ENCODE measurements at places on chromosomes 12 and 14.

DNA sequence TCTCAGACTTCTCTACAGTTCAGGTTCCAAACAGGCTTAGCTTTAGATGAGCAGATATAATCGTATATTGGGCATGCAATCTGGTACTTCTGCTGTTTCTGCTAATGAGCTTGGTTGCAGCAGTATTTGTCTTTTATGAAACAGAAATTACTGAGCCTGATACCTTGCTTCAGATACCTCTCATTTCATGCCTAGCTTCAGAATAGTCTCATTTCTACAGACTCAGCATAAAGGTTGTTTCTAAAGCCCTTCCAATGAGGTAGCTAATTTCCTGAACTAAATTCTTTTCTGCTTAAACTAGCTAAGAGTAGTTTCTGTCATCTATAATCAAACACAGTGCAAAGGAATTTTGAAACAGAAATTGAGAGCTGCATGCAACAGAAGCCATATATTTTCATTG, 275.0 kb upstream of the KITLG start:
- DNase-seq: no peak

DNA sequence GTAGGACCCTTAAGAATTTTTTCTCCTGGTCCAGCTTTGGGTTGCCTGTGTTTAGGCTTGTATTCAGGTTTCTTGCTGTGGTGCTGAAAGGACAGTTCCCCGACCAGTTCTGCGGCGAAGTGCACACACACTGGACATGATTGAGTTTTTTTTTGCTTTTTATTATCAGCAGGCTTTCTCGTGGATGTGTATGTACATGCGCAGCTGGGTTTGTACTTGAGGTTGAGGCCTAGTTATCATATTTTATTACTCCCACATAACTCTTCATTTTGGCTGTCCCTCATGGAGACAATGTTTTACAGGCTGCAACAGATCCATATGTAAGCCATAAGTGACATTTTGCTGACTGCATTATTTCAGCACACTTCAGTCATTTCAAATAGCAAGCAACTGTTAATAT, 2.5 kb downstream of the SCN8A start:
- no peak for DNase-seq

DNA sequence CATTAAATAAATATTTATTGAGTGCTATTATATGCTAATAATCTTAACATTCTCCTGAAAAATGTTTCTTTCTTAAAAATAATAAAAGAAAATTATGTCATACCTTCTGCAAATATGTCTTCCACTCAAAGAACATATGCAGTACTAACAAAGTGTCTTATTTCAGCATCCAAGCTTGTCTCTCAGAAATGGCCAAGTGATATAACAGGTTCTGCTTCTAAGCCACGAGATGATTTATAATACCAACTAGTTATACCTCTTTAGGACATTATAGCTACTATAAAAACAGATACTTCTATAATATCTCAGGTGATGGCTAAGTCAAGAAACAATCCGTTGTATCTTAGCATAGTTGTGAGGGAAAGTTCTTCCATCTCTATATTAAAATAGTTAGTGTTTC, 128.1 kb upstream of the ARID2 start:
- no peak for DNase-seq

- no peak for DNase-seq
Observed at GRCh38 chr12:62712681-62713573, 222.0 kb downstream of the PPM1H start.

DNA sequence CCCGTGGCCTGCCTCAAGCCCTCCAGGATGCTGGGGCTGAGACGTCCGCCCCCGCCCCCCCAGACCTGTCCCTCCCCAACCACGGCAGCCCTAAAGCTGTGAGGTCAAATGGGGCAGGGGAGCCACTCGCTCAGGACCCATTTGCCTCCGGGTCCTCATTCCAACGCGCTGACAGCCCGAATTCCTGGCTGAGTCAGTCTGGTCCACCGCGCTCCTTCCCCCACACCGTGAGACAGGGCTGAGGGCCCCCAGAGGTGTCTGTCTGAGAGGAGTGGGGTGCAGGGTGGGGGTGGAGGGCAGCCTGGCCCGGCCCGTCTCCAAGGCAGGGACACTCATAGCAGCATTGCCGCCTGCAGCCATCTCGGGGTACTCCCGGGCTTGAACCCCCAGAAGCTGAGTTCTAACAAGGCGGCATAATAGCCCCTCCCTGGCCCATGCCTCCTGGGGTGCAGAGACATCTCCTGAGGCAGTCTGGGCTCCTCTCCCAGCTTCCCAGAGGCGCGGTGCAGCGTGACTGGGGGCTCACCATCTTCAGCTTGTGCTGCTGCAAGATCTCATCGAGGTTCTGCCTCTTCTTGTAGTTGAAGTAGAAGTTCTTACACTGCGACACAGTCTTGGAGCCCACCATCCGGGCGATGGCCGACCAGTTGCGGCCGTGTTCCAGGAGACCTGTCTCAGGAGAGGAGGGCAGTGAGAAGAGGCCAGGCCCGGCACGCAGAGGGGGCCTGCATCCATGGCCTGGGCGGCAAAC, 90.5 kb downstream of the RFLNA start:
- DNase-seq: no peak

DNA sequence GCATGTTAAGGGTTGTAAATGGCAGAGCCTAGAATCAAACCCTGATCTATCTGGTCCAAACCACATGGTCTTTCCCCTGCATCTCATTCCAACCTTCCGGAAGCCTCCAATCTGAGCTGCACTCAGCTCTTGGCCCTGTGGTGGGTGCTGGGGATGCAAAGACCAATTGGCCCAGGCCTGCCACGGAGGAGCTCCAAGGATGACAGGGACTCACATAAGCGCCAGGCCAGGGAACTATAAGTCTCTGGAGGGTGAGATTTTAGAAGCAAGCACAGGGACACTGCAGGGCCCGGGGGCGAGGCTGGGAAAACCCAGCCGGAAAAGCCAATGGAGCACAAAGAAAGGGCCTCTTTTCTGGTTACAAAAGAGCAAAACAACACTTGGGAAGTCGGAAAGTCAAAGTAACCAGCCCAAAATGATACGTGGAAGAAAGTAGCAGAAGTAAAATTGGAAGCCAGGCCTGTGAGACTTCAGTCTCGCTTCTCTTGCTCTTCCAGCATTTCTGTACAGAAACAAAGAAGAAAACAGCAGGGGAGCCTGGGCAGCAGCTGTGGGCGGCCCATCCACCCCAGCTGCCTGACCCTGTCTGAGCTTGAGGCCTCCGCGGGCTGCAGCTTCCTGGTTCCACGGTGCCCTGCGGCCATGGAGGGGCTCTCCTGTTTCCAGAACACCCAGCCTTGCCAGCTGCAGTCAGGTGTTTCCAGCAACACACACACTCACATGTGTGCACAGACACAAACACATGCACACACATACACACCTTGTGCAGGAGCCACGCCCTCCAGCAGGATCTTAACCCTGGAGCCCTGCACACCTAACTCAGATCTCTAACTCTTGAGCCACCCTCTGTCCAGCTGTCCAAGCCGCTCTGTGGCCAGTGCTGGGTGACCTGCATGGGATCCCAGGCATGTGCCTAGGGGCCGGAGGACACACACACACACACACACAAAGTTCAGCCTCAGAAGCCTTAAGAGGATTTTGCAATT, 178.2 kb downstream of the BCL11B start:
- DNase-seq: no peak

GRCh38 chr12:9809866-9810265, 17.4 kb upstream of the KLRF1 start:
- no peak for DNase-seq

DNA sequence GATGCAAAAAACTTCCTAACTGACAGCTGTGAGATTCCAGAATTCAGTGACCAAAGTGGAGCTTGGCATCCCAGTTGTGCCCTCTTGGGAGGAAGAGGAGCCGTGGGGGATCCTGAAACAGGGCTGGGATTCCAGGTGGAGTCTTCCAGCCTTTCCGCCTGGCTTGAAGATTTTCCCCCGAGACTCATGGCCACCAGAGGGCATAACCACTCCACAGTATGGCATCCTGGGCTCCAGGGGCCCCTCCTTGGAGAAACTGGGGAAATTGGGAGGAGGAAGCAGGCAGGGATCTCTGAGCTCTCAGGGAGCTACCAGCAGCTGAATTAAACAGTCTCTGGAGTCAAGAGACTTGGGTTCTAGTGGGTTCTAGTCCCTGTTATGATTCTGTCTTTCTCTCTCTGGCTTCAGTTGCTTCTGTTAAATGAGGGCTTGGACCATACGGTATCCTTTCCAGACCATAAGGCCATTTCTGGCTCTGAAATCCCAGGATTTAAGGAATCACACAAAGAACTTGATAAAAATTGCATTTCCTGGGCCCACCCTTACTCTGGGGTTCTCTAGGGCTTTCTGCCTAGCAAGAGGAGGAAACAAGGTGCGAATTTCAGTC, 2.6 kb upstream of the TAMALIN start:
- DNase-seq: peak; percentile 7

DNA sequence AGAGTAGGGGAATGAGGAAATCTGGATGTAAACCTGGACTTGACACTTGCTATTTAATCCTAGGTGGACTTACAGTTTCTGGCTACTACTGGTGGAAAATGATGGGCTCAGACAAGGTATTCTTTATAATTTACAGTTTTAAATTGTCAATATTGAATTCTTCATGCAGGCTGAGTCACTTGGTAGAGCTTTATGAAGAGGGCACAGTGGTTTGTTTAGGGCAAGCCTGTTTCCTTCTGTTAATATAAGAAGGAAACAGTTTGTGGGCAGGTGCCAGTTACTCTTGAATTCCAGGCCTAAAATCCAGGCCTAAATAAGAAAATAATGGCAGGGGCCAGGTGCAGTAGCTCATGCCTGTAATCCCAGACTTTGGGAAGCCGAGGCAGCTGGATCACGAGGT, 355.8 kb upstream of the RGS6 start:
- DNase-seq: no peak

- DNase-seq: no peak
Observed at GRCh38 chr12:39990122-39991101, 115.5 kb downstream of the SLC2A13 start.

GRCh38 chr12:104850781-104851180, 107.3 kb downstream of the SLC41A2 start:
- no peak for DNase-seq

DNA sequence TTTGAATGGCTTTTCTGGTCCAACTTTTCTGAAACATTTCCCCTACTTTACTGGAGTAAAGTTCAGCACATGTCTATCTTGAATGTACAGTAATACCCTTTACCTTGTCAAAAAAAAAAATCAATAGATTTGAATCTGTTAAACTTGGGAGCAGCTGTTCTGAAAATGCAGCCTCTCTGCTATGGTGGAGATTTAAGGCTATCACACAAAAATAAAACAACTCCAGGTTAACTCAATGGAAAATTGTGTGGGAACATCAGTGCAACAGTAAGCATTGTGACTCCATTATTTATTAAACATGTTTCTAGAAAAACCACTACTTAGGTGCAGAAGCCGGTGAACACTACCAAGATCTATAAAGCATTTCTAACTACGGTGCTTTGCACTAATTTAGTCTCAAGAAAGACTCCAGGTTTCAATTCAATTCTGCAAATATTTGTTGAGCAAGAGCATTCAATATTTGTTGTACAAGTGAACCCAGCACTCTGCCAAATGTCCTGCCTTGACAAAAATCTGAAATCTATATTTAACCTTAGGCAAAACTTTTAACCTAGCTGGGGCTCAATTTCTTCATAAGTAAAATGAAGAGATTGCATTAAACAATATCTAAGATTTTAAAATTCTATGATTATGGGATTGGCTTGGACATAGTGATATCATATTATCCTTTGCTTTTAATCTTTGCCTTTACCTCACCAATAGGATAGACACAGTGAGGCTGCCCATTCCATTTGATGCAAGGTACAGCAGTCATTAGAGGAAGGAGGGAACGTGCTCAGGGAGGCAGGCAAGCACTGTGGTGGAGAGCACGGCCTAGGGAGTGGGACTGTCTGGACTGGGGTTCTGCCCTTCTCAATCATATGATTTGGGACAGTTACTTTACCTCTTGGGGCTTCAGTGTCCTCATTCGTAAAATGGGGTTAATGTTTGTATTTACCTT, 155.2 kb downstream of the KITLG start:
- no peak for DNase-seq

GRCh38 chr12:67237231-67237630, 31.9 kb upstream of the CAND1 start:
- no peak for DNase-seq

GRCh38 chr12:67468549-67469245, 179.8 kb upstream of the DYRK2 start:
- DNase-seq: no peak

- DNase-seq: no peak
Observed at GRCh38 chr12:3133405-3133783, 56.2 kb downstream of the TSPAN9 start.

DNA sequence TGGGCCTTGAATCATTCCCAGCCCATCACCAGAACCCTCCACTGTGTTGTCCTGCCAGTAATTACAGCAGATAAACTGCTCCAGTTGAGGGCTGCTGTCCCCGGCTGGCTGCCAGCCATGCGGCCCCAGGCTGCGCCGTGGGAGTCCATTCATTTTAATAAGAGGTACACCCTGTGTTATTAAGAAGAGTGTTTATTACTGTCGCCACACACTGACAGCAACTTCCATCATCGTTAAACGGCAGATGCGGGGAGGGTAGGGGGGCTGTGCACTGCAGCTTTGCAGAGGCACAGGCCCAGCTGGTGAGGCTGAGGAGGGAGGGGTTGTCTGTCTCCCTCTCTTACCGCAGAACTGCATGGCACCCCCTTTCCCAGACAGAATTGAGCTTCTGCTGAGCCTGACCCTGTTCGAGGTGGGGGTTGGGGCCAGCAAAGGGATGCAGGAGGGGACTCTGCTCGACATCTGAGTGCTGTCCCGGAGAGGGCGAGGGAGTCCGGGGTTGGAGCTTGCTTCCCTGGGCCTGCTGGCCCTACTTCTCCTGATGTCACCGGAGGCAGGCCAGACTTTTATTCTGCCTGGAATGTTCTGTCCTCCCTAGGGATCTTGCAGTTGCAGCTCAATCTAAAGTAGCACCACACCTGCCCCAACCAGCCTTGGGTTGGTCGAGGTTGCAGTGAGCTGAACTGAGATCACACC, 33.8 kb upstream of the GPATCH2L start:
- DNase-seq: peak; percentile 60

DNA sequence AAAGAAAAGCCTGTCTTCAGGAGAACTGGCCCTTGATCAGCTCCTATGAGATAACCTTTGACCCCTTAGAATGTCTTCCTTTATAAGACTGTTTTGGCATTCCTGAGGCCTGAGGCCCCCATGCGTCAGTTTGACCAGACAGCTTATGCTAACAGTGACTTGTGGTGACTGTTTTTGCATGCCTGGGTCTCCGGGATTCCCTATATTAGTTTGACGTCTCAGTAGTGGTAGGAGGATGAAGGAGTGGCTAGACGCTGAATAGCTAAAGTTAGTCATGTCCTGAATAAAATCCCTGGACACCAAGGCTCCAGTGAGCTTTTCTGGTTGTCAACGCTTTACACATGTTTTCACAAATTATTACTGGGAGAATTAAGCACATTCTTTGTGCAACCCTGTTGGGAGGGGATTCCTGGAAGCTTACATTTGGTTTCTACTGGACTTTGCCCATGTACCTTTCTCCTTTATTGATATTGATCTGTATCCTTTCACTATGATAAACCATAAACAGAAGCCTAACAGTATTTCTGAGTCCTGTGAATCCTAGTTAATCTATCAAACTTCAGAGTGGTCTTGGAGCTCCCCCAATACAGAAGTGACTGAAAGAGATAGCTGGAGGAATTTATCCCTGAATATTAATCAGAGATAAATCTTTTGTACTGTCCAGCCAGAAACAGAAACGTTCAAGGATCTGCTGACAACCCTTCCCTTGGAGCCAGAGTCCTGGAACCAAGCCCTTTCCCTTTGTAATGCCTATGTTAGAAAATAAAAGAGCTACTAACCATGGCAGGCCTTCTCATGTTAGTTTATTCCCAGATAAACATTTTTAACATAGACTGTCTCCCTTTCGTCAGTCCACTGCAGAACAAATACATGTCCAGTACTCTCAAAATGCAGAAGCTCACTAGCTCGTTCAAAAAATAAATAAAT, 479.2 kb downstream of the RPS29 start:
- DNase-seq: no peak

GRCh38 chr12:51077930-51078329, 5.5 kb downstream of the CSRNP2 start:
- DNase-seq: no peak
